ENCODE measurements at places on chromosomes 2 and 18.

DNA sequence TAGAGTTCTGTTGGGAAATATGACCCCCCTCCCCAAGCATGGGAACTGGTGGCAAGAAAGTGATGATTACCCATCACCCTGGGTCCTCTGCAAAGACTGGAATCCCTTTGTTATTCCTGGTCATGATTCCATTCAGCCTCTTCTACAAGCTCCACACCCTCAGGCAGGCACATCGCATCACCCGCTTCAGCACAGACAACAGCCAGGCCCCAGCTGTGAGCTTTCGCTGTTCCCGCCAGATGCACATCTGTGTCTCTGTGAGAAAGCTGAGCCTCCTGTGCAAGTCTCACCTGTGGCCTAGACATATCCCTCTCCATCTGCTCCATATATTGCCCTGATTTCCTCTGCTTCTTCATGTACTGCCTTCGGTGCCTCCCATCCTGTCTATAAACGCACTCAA, 368.0 kb upstream of the RAB6C start:
- no peak for DNase-seq

GRCh38 chr2:235549735-235550377, 56.0 kb downstream of the AGAP1 start:
- DNase-seq: no peak

GRCh38 chr2:96891591-96892333, 21.9 kb upstream of the SEMA4C start:
- DNase-seq: no peak

- DNase-seq: no peak
Observed at GRCh38 chr2:157043786-157044185, 213.7 kb upstream of the GALNT5 start.

GRCh38 chr2:67389788-67390187, 7.3 kb upstream of the ETAA1 start:
- DNase-seq: no peak

DNA sequence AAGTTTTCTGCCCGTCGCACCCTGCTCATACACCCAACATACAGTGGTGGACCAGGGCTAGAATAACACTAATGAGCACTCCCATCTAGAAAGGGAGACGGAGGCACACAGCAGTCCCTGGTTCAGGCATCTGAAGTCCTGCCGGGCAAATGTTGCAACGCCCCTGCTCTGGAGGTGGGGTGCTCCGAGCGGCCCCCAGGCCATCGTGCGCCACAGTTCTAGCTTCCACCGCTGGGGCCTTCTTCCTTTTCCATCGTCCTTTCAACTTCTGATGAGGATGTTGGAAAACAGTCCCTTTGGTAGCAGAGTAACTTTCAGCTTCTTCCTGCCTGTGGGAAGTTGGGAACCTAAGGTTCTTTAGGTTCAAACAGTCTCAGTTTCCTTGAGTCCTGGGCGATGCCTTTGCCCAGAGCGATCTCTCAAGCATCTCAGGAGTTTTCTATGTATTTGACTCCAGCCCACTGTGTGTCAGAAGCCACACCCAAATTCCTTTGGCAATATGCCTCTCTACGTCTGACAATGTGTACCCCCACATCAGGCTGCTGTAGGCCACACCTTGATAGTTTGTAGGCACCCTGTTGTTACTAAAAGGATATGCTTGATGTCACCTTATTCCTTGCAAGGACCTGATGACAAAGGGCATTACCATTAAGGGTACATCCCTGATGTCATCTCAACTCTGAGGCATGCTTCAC, 258.8 kb downstream of the GLI2 start:
- no peak for DNase-seq

DNA sequence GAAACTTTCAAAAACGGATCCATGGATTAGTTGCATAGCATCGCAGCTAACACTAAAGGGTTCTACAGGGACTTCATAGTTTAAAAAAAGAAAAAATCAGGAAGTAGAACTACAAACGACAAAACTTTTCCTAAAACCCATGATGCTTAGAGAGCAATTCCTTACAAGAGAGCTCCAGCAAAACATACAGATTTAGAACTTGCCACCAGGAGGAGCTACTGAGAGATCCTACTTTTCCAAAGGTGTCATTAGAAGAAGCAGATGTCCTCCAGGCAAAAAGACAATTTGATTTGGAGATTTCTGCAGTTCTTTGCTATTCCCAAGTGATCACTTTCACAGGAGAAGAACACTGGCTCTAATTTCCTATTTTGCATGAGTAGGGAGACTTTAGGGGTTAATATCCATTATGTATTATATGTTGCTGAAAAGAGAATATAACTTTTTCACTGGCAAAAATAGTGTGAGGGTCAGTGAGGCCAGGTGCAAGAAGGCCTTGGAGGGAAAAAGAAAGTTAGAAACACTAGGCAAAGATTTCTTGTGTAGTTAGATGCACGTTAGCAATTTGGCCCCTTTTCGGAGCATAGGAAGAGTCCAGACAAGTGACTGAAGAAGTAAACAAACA, 436.2 kb downstream of the SUCLG1 start:
- DNase-seq: peak; percentile 29

GRCh38 chr2:1370461-1370860, 42.8 kb upstream of the TPO start:
- no peak for DNase-seq

DNA sequence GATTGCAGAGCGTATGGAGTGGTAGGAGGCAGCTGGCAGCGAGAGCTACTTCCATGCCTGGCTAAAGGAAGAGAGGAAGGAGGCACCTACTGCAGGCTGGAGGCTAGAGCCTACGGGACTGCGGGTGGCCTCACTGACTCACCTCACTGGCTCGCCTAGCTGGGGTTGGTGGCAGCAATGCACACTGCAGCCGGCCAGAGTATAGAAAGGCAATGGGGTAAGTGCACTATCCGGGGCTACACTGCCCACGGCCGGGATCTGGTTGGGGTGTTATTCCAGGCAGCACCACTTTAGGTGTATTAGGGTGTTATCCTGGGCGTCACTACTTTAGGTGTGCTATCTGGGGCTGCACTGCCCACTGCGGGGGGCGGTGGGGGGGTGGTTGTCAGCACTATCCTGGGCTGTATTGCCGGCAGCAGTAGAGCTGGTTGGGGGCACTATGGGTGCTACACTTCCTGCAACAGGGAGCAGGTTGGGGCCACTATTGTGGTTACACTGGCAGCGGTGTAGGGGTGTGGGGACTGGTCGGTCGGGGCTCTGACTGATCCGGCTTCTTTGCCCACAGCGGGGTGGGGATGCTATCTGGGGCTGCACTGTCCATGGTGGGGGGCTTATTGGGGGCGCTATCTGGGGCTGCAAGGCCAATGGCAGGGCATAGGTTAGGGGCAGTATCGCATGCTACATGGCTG, 33.3 kb upstream of the ANKRD62 start:
- no peak for DNase-seq

DNA sequence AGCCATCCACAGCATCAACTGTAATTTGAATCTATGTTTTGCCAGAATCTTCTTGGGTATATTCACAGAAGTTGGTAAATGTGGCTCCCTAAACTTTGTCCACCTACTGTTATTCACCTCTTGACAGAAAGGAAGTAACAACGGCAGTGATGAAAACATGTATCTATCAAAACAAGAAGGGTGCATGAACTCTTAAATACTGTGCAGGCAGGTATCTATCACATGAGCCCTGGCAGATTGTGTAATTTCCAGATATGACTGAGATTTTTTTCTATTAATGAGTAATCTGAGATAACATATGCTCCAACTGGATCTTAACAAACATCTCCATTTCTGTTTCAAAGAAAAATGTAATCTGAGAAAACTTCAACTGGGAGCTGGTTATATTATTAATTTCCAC, 36.6 kb downstream of the SFT2D3 start:
- DNase-seq: peak; percentile 27

GRCh38 chr2:100178085-100178788, 35.8 kb upstream of the AFF3 start:
- DNase-seq: peak; percentile 59

DNA sequence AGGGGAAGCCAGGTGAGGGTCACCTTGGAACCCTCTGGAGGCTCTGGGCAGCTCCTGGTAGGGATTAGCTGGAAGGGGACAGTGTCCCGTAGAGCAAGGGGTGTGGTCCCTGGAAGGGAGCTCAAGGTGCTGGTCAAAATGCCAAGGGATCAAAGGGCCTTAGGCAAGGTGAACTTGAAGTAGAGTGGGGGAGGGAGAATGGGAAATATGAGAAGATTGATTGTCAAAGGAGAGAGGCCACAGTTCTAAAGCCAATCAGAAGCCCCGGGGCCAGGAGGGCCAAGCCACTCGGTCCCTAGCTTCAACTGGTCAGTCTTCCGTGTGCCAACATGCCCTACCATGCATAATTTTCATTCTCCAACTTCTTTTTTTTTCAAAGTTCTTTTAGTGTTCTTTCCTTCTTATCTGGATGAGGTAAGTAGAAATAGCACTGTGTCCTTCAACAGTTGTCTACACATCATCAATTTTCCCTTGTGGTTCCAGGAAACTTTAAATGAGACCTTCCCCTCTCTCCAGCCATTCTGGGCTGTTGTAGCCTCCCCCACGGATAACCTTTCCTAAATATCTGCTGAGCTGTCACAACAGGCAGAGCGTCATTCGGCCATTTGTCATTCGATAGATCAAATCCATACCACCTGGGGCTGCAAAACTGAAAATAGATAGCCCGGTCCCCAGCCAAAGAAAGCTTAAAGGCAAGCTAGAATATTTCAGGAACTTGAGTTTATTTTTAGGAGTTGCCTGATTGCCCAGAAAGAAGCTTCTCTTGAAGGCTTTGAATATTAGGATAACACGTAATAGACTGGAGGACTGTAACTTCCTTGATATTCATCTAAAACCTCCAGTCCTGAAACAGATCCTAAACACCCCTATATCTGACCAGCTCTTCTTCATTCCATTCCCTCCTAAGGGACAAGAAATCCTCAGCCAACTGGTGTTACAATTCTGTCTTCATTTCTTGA, 83.3 kb downstream of the ALPK2 start:
- DNase-seq: no peak

DNA sequence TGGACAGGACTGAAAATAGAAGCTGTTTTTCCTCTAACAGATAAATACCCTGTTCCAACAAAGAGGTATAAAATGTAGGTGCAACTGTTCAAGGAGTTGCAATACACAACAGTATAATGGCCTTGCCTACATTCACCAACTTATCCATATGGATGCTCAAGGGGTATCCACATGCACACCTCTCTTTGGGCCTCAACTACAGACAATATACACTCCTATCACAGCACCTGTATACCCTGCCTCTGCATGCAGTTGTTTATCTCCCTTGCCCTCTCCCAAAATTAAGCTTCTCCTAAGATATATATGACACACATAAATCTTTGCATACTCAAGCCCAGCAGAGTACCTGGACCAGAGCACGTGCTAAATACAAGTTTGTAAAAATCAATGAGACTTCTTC, 37.3 kb downstream of the DARS1 start:
- no peak for DNase-seq

DNA sequence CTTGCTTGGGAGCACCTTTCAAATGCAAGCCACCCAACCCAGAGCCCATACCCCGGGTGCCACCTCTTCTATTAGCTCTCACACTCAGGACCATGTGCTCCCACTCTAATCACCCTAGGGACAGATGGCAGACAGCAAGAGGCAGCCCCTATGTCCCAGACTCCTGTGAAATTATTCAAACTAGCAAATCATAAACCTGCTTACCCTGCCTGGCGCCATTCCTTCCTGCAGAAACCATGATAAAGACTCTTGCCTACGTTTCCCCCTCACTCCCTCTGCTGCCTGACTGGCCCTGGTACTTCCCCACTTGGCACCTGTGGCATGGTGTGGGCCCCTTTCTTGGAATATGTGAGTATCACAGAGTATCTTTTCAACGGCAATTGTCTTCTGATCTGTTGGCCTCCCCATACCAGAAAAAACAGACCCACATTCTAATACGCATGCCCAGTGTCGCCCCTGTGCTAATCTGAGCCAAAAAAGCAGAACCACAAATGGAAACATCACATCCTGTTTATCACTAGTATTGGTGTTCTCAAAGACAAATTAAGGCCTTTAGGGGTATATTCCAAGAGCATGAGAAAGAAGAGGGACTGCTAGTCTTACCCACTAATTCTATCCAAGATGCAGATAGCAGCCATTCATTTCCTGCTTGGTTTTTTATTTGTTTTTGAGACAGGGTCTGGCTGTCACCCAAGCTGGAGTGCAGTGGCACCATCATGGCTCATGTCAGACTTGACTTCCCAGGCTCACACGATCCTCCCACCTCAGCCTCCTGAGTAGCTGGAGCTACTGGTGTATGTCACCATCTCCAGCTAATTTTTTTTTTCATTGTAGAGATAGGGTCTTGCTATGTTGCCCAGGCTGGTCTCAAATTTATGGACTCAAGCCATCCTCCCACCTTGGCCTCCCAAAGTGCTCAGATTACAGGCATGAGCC, 44.1 kb upstream of the TTC39C start:
- DNase-seq: no peak

GRCh38 chr2:16931441-16931840, 265.8 kb upstream of the CYRIA start:
- DNase-seq: no peak

GRCh38 chr2:180873219-180873618, 107.2 kb upstream of the UBE2E3 start:
- no peak for DNase-seq

GRCh38 chr2:27320958-27321543, 1.8 kb downstream of the MPV17 start:
- peak; percentile 98 for DNase-seq

GRCh38 chr2:126244937-126245336, 411.0 kb upstream of the GYPC start:
- DNase-seq: no peak

- no peak for DNase-seq
Observed at GRCh38 chr2:75600461-75601011, 39.8 kb upstream of the EVA1A start.

GRCh38 chr2:25297738-25298137, 44.0 kb downstream of the DNMT3A start:
- DNase-seq: no peak

- no peak for DNase-seq
Observed at GRCh38 chr2:223414646-223415045, 187.5 kb downstream of the SCG2 start.

DNA sequence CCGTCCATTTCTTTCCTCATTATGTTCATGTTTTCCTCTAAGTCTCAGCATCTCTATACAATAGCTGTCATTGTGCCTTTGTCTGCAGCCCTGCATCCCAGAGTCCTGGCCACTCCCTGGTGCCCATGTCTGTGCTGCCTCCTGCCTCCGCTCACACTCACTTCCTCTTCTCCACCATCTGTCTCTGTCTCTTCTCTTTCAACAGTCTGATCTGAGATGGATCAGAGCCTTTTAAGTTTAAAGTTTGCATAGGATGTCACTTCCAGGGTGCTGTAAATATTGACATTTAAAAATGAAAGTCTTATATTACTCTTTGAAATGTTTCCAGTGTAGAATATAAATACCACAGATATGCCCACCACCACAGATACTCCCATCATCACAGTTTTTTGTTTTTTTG, 42.7 kb downstream of the UBE2F start:
- no peak for DNase-seq

Measured in NCI-H226 (cell line).